ENCODE measurements at places on chromosomes 16 and 17. TPM values are rescaled to one million over a fixed set of nuclear protein-coding genes. Genes with fewer than 3 reads are reported as not detected.

GRCh38 chr17:49438436-49439278, 24.0 kb upstream of the PHB1 start:
- DNase-seq = peak; percentile 63
- no peaks in the 10 kb centered on the region for H3K27me3 ChIP-seq
- H3K36me3 ChIP-seq = no peaks in the 10 kb centered on the region

- H3K36me3 ChIP-seq = peaks cover 5% of the 10 kb centered on the region
- no peak for DNase-seq
- no peaks in the 10 kb centered on the region for H3K27me3 ChIP-seq
- no peak overlapping the region for H3K27ac ChIP-seq
- H3K4me3 ChIP-seq = no peak overlapping the region
These were observed 93.9 kb upstream of the WSCD1 start for GRCh38 chr17:5976251-5976650.

DNA sequence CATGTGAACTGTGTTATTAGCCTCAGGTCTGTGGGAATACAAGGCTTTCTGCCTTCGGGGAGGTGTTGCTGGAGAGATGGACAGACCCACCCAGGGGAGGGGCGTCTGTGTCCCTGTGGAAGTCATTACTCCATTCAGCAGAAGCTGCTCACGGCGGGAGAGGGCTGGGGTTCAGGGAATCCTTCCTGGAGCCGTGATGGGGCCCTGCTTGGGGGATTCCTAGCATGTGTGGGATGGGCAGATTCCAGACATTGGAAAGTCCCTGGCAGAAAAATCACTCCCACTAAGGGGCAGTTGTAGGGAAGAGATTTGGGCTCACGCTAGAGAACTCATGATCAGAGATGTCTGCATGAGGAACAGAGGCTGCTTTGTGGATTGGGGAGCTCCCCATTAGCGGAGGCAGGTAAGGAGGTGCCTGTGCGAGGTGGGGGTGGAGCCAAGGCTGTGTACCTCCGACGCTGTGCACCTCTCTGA, 56.3 kb upstream of the IL34 start:
- no peak overlapping the region for H3K4me3 ChIP-seq
- H3K36me3 ChIP-seq = no peaks in the 10 kb centered on the region
- no peak for DNase-seq
- no peaks in the 10 kb centered on the region for H3K27me3 ChIP-seq
- no peak overlapping the region for H3K27ac ChIP-seq
- H3K4me1 ChIP-seq = no peaks in the 10 kb centered on the region

GRCh38 chr17:56624912-56625311, 31.4 kb downstream of the NOG start:
- H3K27ac ChIP-seq = no peak overlapping the region
- no peak for DNase-seq
- H3K4me1 ChIP-seq = no peaks in the 10 kb centered on the region

- DNase-seq = no peak
- no peaks in the 10 kb centered on the region for H3K4me1 ChIP-seq
- H3K27ac ChIP-seq = no peak overlapping the region
- H3K4me3 ChIP-seq = no peak overlapping the region
- H3K36me3 ChIP-seq = peaks cover 13% of the 10 kb centered on the region
These were observed 424.8 kb downstream of the HS3ST3B1 start for GRCh38 chr17:14725729-14726128.

GRCh38 chr17:46940692-46941404, 17.9 kb downstream of the GOSR2 start:
- H3K4me1 ChIP-seq = no peaks in the 10 kb centered on the region
- peaks cover 8% of the 10 kb centered on the region for H3K36me3 ChIP-seq
- DNase-seq = peak; percentile 92
- no peaks in the 10 kb centered on the region for H3K27me3 ChIP-seq
- no peak overlapping the region for H3K4me3 ChIP-seq

DNA sequence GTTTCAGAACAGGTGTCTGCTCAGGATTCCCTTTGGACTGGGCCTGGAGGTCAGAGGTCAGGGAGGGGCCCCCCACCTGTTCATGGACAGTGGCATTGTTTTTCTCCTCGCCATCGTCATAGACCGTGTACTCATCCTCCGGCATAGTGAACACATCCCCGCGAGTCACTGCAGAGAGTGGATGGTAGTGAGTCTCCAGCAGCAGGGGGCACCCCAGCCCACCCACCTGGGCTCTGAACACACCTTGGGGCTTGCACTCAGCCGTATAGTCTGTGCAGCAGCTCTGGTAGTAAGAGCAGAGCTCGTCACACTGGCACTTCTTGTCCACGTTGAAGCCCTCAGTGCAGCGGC, 448 bp downstream of the VTN start:
- peaks cover 6% of the 10 kb centered on the region for H3K36me3 ChIP-seq
- no peak overlapping the region for H3K27ac ChIP-seq
- H3K4me1 ChIP-seq = peaks cover 2% of the 10 kb centered on the region
- no peak overlapping the region for H3K4me3 ChIP-seq
- peak; percentile 53 for DNase-seq

DNA sequence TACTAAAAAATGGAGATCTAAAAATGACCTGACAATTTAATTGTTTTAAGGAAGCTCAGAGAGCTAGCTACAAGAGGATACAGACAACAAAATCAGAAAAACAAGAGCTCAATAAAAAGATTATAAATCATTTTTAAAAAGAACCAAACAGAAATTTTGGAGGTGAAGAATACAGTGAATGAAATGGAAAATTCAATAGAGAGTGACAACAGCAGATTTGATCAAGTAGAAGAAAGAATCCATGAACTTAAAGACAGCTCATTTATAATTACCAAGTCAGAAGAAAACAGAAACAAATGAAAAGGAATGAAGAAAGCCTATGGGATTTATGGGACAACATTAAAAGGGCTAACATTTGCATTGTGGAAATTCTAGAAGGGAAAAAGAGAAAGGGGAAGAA, 136.6 kb upstream of the CACNG5 start:
- no peak overlapping the region for H3K4me3 ChIP-seq
- DNase-seq = no peak
- H3K27ac ChIP-seq = no peak overlapping the region
- H3K36me3 ChIP-seq = no peaks in the 10 kb centered on the region
- no peaks in the 10 kb centered on the region for H3K27me3 ChIP-seq

DNA sequence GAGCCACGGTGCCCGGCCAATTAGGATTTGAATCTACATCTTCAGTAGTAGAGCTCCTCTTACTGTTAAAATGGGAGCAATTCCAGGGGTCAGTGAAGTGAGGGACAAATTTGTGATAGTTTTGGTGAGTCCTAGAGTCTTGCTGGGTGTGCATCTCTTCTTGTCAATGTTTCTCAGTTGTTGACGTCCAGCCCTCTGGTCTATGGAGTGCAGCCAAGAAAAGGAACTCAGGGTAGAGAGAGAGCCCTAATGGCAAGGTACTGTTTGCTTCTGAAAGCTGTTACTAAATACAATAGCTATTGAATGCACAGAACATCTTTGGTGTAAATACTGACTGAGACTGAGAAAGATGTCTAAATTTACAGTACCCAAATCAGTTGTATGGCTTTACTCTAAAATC, 282.5 kb upstream of the SALL1 start:
- no peaks in the 10 kb centered on the region for H3K4me1 ChIP-seq
- H3K36me3 ChIP-seq = no peaks in the 10 kb centered on the region
- H3K27me3 ChIP-seq = no peaks in the 10 kb centered on the region
- H3K4me3 ChIP-seq = no peak overlapping the region
- DNase-seq = no peak

GRCh38 chr17:6098823-6099180, 28.6 kb downstream of the WSCD1 start:
- H3K27me3 ChIP-seq = no peaks in the 10 kb centered on the region
- peaks cover 21% of the 10 kb centered on the region for H3K4me1 ChIP-seq
- H3K36me3 ChIP-seq = peaks cover 57% of the 10 kb centered on the region
- peak overlapping the region; percentile 23 for H3K27ac ChIP-seq

GRCh38 chr17:75308732-75309629, 19.7 kb upstream of the SLC25A19 start:
- no peaks in the 10 kb centered on the region for H3K4me1 ChIP-seq
- H3K36me3 ChIP-seq = no peaks in the 10 kb centered on the region
- DNase-seq = no peak
- no peaks in the 10 kb centered on the region for H3K27me3 ChIP-seq

- H3K36me3 ChIP-seq = no peaks in the 10 kb centered on the region
- no peak for DNase-seq
- H3K27me3 ChIP-seq = no peaks in the 10 kb centered on the region
- no peak overlapping the region for H3K4me3 ChIP-seq
- no peak overlapping the region for H3K27ac ChIP-seq
These were observed 41.5 kb downstream of the TK2 start for GRCh38 chr16:66508248-66508913.

DNA sequence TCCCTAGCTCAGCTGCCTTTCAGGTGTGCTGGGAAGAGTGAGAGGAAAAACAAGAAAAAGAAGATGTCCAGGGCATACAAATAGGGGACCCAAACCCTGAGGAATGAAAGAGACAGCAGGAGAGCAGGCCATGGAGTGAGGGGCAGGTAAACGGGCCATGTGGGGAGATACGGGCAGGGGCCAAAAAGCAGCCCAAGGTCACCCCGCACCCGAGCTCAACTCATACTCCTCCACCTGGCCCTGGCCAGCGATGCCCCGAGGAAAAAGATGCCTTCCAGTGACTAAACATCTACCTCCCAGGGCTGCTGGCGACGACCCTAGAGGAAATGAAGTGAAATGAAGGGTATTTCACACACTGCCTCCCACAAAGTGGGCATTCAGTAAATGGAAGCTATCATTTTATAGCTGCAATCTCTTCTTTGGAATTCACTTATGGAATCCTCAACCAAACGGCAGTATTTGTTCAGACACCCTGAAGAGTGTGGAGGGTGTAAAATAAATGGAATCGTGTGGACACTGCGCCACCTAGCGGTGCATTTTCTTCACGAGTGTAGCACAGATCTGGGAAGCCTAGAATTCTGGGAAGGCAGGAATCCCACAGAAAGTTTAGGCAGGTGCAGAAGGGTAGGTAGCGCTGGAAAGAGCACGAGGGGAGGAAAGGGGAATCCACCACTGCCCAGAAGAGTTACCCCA, 14.9 kb downstream of the ELAC2 start:
- H3K4me1 ChIP-seq = no peaks in the 10 kb centered on the region
- H3K36me3 ChIP-seq = peaks cover 68% of the 10 kb centered on the region
- no peak overlapping the region for H3K4me3 ChIP-seq
- no peaks in the 10 kb centered on the region for H3K27me3 ChIP-seq
- H3K27ac ChIP-seq = no peak overlapping the region
- peak; percentile 78 for DNase-seq

DNA sequence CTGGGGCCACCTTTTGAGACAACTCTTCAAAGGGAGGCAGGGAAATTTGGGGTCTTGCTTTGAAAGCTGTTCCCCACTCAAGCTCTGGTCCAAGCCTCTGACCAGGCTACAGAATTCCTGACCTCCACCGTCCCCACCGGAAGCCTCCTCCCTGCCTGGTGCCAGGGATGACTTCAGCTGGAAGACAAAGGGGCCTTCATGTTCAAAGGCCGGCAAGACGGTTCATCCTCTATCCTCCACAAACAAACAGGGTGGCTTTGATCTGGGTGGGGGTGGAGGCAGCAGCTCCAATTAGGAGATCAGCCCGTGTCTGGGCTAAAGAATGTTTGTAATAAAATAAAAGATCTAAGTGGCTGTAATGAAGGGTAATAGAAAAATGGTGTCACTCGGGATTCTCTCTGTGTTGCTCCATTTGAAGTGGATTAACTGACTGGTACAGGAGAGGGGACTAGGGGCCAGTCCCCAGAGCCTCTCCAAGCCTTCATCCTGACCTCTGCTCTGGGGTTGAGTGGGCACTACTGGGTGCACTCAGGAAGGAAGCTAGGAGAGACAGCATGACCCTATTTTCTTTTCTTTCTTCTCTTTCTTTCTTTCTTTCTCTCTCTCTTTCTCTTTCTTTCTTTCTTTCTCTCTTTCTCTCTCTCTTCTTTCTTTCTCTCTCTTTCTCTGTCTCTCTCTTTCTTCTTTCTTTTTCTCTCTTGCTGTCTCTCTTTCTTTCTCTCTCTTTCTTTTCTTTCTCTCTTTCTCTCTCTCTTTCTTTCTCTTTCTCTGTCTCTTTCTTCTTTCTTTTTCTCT, 27.5 kb upstream of the NKD1 start:
- no peak overlapping the region for H3K4me3 ChIP-seq
- DNase-seq = peak; percentile 14
- no peaks in the 10 kb centered on the region for H3K27me3 ChIP-seq
- peaks cover 5% of the 10 kb centered on the region for H3K36me3 ChIP-seq
- H3K4me1 ChIP-seq = no peaks in the 10 kb centered on the region

DNA sequence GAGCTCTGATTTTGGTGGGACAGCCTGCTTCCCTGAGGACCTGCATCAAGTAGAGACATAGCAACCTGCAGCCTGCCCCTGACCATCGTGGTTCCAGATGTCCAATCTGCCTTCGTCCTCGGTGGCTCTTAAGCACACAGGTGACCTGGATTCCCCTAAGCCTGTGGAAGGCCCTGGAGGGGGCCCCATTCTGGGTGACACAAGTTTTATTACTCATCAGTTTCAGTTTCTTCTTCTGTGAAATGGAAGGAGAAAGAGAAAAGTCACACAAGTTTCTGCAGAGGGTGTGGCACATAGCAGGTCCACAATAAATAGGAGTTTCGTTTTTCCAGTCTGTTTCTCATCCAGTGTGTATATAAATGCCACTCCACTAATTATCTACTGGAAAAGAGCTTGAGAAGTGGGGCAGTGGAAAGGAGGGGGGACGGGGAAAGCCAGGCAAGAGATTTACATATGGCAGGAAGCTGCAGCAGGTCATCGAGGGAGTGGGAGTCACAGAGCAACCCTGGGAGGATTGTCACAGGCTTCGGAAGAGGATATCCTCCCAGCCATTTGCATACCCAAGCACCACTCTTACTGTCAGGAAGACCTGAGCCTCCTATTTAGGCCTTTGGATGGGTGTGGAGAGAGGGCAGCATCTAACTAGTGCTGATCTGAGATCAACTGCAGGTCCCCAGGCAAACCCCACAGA, 10.0 kb upstream of the NOS2 start:
- H3K4me1 ChIP-seq = no peaks in the 10 kb centered on the region
- DNase-seq = peak; percentile 54
- H3K27ac ChIP-seq = no peak overlapping the region
- no peaks in the 10 kb centered on the region for H3K27me3 ChIP-seq

The GLTPD2 gene
- total RNA-seq = not detected

The RNF167 gene
- total RNA-seq = 135 TPM

The YBX2 gene
- 26.0 TPM for total RNA-seq

The CD300E gene
- not detected for total RNA-seq

The TMEM238L gene
- total RNA-seq = not detected

The GP1BA gene
- not detected for total RNA-seq

The TMEM114 gene
- total RNA-seq = 1.2 TPM

The HIGD1B gene
- not detected for total RNA-seq

The INCA1 gene
- total RNA-seq = 1.5 TPM

The DNAI2 gene
- not detected for total RNA-seq

The SRCAP gene
- total RNA-seq = 63.1 TPM

The GLYR1 gene
- total RNA-seq = 114 TPM

The EPOP gene
- total RNA-seq = 6.1 TPM
